ENCODE measurements at places on chromosomes 5 and 9. TPM values are rescaled to one million over a fixed set of nuclear protein-coding genes. Genes with fewer than 3 reads are reported as not detected.

GRCh38 chr5:91219091-91219802 is 163.9 kb downstream of the ARRDC3 start:
- DNase-seq = no peak

DNA sequence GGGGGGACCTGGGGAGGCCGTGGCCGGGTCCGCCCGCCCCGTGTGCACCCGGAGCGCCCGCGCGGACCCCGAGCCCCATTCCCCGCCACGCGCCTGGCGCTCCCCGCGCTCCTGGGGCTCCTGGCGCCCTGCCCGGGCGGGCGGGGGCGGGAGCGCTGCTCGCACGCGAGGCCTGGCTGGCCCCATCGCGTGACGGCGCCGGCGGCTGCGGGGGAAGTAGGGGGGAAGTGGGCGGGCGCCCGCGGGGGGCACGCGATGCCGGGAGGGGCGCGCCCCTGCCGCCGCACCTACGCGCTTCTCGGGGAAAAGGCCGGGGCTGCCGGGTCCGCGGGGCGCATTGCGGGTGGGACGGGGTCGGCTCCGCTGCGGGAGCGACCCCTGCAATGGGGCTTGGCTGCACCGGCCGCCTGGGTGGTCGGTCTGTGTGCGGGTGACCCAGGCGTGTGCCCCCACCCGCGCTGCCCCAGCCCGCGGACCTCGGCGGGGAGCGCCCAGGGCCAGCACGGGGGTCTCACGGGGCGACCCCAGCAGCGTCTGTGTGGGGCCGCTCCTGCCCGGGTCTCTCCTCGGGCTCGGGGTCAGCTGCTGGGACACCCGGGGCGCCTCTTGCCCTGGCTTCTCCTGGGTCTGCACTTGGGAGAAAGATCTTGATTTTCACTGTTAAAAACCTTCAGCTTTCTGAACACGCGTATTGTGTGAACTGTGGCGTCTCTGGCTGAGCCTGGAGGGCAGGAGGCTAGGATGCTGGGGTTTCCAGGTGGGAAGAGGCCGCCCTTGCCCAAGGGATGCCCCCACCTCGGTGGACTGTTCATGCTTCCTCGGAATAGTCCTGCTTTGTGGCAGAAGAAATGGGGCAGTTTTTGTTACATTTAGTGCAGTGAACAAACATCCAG is 52.4 kb downstream of the AHRR start:
- peak; percentile 69 for DNase-seq

- no peak for DNase-seq
Measured at GRCh38 chr5:145806923-145807322, 28.2 kb downstream of the PRELID2 start.

GRCh38 chr5:34586117-34586885 is 69.8 kb upstream of the RAI14 start:
- no peak for DNase-seq

- DNase-seq = no peak
Measured at GRCh38 chr9:126853667-126854066, 6.8 kb upstream of the ZBTB34 start.

TSSK1B gene
- total RNA-seq = not detected
